ENCODE measurements at places on chromosomes 5 and 9. TPM values are rescaled to one million over a fixed set of nuclear protein-coding genes. Genes with fewer than 3 reads are reported as not detected.

DNA sequence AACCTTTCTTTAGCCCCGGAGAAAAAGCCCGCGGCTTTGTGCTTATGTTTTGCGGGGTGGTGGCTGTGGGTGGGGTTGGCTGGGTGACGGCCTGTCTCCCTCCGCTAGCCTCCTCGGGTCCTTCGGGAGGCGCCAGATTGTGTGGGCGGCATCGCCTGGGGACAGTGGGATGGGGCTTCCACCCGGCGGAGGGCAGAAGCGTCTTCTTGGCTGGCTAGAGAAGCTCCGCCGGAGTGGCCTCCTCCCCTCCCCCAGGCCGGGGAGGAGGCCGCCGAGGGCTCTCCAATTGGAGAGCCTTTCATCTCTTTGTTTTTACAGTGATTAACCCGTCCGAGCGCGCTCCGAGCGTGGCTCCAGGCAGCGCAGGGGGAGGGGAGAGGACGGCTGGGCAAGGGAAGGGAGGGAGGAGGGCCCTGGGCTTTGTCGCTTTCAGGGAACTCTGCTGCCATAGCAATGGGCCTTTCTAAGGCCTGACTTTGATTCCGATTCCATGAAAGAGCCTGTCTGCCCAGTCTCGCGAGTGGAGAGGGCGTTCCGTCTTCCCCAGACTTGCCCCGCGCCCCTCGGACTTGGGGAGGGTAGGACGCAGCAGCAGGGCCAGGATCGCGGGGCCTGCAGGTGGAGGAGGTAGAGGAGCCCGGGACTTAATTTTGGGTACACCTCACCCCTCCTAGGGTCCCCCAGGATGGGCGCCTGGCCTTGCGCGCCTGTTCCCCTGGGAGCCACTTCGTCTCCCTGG, 36.7 kb upstream of the TIFAB start:
- peaks cover 80% of the 10 kb centered on the region for H3K27me3 ChIP-seq
- peaks cover 4% of the 10 kb centered on the region for H3K4me1 ChIP-seq
- H3K36me3 ChIP-seq, result peaks cover 2% of the 10 kb centered on the region
- DNase-seq, result no peak

GRCh38 chr5:54844905-54845566, 140.4 kb downstream of the ESM1 start:
- peak overlapping the region; percentile 56 for H3K4me3 ChIP-seq
- peak; percentile 68 for DNase-seq
- H3K4me1 ChIP-seq, result peaks cover 13% of the 10 kb centered on the region
- peaks cover 22% of the 10 kb centered on the region for H3K27me3 ChIP-seq

GRCh38 chr9:1434052-1434767, 384.1 kb downstream of the DMRT2 start:
- no peak overlapping the region for H3K4me3 ChIP-seq
- no peaks in the 10 kb centered on the region for H3K36me3 ChIP-seq
- peaks cover 3% of the 10 kb centered on the region for H3K27me3 ChIP-seq
- no peak for DNase-seq
- H3K27ac ChIP-seq, result no peak overlapping the region

DNA sequence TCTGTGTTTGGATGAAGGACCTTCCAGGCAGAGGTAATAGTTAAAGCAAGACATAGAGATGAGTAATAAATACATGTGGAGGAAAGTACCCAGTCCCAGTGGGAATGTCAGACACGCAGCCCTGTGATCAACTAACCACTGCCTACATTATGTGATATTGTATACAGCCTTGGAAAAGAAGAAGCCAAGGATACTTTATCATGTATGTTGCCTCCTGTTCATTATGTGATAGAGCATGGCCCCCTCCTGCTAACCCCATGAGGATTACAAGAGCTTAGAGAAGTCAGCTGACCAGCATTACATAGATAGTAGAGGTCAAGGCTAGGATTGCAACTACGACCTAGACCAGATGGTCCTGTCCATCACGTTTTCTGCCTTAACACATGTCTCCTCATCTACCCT, 497.0 kb upstream of the TNC start:
- no peak overlapping the region for H3K4me3 ChIP-seq
- H3K4me1 ChIP-seq, result no peaks in the 10 kb centered on the region
- no peaks in the 10 kb centered on the region for H3K36me3 ChIP-seq
- H3K27ac ChIP-seq, result no peak overlapping the region

- no peak overlapping the region for H3K27ac ChIP-seq
- H3K36me3 ChIP-seq, result no peaks in the 10 kb centered on the region
- no peak overlapping the region for H3K4me3 ChIP-seq
- DNase-seq, result no peak
Measured at GRCh38 chr9:107707915-107708441, 218.4 kb upstream of the KLF4 start.

DNA sequence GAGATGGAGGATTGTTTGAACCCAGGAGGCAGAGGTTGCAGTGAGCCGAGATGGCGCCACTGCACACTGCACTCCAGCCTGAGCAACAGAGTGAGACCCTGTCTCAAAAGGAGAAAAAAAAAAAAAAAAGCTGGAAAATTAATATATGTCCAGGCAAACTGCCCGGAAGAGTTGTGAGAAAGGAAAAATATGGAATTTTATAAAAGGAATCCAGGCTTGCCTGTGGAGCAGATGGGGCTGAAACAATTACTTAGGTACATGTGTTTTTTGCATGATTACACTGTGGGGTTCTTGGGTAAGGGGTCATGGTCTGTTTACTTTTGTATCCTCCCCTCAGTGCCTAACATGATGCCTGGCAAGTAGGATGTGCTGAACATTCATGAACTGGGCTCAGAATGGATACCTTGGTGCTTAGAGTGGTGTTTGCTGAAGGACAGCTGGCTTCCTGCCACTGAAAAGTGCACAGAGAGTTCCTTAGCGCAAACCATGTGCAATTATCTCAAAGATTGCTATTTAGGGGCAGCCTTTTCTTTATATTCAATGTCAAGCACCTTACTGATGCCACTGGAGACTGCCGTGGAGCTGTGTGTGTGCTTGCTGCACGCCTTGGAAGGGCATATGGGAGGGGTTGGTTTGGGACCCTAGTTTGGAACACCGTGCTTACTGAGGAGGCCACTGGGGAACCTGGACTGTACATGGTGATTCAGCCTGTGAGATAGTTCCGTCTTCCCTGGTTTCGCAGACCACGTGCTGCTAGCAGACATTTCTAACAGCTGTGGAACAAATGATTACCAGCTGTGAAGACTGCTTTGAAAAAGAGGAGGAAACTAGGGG, 78.4 kb downstream of the MAP1B start:
- DNase-seq, result no peak
- no peak overlapping the region for H3K4me3 ChIP-seq
- H3K36me3 ChIP-seq, result no peaks in the 10 kb centered on the region
- H3K27me3 ChIP-seq, result peaks cover 39% of the 10 kb centered on the region

DNA sequence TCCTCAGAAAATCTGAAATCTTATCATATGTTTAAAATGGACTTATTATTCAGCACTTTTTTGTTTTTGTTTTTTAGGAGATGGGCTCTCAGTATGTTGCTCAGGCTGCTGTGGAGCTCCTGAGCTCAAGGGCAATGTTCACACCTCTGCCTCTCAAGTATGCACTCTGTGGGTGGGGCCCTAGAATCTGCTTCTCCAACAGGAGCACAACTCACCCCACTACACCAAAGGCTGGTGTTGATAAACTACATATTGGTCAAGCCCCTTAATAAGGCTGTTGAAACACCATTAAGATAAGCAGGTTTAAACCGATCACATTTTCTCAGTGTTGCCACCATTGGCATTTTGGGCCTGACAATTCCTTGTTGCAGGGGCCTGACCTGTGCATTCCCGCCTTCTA, 131.6 kb downstream of the FANCC start:
- H3K4me3 ChIP-seq, result no peak overlapping the region
- peaks cover 2% of the 10 kb centered on the region for H3K36me3 ChIP-seq
- no peak for DNase-seq
- H3K27ac ChIP-seq, result no peak overlapping the region
- H3K4me1 ChIP-seq, result peaks cover 35% of the 10 kb centered on the region

DNA sequence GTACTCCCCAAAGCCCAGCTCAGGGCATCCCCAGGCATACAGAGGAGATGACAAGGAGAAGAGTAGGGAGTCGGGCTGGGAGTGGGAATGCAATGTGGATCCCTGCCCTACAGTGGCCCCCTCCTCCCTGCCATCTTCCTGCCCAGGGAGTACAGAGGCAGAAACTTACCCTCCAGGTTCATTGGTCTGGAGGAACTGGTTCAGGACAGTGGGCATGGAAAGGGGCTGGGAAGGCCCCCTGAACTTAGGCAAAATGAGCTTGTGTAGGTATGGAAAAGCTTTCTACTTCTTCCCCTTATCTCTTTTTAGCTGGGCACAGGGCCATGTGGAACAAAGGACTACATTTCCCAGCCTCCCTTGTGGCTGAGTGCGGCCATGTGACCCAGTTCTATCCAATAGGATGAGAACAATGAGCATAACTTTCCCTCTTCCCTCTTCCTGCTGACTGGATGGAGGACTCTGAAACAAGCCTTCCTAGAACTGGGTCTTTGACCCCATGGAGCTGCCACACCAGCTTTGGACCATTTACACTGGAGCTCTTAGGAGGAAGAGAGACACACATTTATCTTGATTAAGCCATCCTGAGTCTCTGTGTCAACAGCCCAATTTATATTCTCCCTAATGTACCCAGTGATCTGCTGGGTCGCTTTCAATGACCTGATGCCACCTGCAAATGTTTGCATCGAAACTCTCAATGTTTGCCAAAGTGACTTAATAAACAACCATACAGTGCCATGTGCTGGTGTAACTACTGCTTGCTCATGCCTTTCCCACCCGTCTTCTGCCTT, 25.0 kb upstream of the HMCN2 start:
- no peaks in the 10 kb centered on the region for H3K36me3 ChIP-seq
- no peak overlapping the region for H3K4me3 ChIP-seq
- H3K4me1 ChIP-seq, result peaks cover 24% of the 10 kb centered on the region

DNA sequence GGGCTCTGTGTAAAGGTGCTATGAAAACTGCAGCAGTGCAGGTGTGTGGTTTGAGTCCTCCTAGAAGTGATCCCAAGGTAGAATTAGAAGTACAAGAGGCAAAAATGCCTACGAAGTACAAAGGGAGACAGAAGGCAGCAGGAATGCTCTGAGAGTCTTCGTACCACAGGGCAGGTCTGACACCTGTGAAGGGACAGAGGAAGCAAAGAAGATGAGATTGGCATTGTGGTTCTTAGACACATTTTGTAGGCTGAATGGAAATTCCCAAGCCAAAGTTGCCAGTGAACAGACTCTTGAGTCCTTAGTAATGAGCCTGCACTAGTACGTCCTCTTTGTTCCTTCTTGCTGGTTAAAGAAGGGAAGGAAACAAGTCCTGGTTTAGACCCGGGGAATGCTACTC, 1.7 kb upstream of the LRRTM2 start:
- no peaks in the 10 kb centered on the region for H3K4me1 ChIP-seq
- peaks cover 11% of the 10 kb centered on the region for H3K27me3 ChIP-seq
- H3K36me3 ChIP-seq, result no peaks in the 10 kb centered on the region
- H3K4me3 ChIP-seq, result no peak overlapping the region
- no peak for DNase-seq
- no peak overlapping the region for H3K27ac ChIP-seq

DNA sequence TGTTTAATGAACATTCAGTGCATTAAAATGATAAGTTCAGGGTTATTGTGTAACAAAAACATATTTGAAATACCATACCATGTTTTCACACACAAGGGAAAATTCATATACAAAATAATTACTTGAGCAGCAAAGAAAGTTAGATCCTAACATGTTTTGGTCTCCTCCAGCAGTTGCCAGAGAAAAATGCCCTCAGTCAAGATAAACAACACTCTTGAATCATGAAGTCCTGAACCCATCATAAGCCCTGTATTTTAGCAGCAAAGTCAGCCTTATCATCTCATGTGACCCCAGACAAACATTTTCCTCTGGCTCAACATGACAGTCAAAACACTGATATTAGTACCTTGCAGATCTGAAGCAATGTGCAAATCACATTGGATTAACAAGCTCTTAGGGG, 1541.1 kb upstream of the WWC1 start:
- DNase-seq, result no peak
- H3K27me3 ChIP-seq, result no peaks in the 10 kb centered on the region
- no peak overlapping the region for H3K4me3 ChIP-seq

GRCh38 chr5:127555826-127556225, 38.4 kb downstream of the PRRC1 start:
- H3K36me3 ChIP-seq, result peaks cover 22% of the 10 kb centered on the region
- no peak overlapping the region for H3K27ac ChIP-seq
- no peak overlapping the region for H3K4me3 ChIP-seq
- no peaks in the 10 kb centered on the region for H3K27me3 ChIP-seq
- DNase-seq, result no peak

DNA sequence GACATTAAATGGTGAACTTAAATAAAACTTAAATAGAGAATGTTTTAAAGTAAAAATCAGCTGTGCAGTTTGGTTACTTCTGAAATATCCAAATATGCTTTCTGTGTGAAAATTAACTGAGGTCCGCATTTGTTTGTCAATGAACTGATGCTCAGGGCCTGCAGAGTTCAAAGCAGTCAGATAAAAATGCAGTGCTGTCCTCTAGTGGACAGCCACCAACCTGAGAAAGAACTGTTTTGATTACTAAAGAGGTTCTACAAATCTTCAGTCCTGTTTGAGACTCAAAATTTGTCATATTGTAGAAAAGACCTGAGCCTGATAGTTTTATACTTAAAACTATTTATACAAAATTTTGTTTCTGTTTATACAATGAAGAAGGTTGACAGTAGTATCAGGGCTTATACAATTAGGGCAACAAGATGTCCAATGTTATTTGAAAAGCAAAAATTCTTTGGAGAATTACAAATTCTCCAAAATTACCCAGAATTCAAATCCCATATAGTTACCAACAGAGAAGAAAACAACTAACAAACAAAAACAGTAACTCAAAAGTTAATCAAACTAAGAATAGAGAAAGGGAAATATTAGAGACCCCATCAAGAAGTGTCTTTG, 232.3 kb upstream of the TBCA start:
- no peaks in the 10 kb centered on the region for H3K4me1 ChIP-seq
- no peak overlapping the region for H3K4me3 ChIP-seq
- no peaks in the 10 kb centered on the region for H3K27me3 ChIP-seq
- DNase-seq, result no peak
- no peaks in the 10 kb centered on the region for H3K36me3 ChIP-seq

DNA sequence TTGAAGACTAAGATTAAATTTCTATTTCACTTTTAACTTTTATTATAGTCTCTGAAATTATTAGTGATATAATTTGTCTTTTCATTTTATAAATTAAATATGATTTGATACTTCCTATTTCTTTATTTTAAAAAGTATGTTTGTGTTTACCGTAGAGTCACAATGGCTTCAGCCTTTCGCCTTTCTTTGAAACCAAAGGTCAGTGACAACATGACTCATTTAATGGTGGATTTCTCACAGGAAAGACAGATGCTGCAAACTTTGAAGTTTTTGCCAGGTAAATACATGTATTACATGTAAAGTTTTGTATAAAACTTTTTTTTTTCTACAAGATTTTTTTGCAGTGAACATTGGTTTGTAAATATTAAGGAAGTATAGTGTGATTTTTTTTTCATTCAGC, 36.4 kb downstream of the FSD1L start:
- H3K4me1 ChIP-seq, result no peaks in the 10 kb centered on the region
- no peak overlapping the region for H3K27ac ChIP-seq
- no peaks in the 10 kb centered on the region for H3K36me3 ChIP-seq
- H3K4me3 ChIP-seq, result no peak overlapping the region
- no peak for DNase-seq

GRCh38 chr9:114957558-114957957, 27.2 kb upstream of the TNFSF8 start:
- H3K27me3 ChIP-seq, result no peaks in the 10 kb centered on the region
- H3K4me1 ChIP-seq, result peaks cover 59% of the 10 kb centered on the region

FOXD4L3 gene
- not detected for total RNA-seq

INSYN2B gene
- total RNA-seq, result not detected

CCDC187 gene
- not detected for total RNA-seq

ACOT12 gene
- total RNA-seq, result not detected

Measured in activated CD4-positive, alpha-beta T cell treated with anti-CD3 and anti-CD28 coated beads, Interleukin-2, amount 10 ng/mL, durations not matched to agents 24 days and 14 days (primary cell).